ENCODE measurements at places on chromosomes 12 and 14.
A peak's percentile ranks its signal among the peaks of the same experiment; 100 is the strongest.

DNA sequence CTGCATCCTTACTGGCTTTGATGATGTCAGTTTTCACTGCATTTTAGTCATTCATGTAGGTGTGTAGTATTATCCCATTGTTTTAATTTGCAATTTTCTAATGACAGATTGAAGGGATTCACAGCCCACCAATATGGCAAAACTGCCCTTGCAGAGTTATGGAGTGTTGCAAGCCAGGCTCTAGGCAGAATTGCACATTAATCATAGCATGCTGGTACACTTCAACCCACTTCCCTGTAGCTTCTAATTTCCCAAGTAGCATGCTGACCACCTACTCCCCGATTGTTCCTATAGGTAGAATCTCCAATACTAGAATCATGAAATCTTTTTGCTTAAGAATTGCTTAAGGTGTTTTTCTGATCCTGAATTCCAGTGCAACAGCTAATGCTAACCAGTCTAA lies 5.2 kb upstream of the RNASE6 start:
- no peak for DNase-seq

DNA sequence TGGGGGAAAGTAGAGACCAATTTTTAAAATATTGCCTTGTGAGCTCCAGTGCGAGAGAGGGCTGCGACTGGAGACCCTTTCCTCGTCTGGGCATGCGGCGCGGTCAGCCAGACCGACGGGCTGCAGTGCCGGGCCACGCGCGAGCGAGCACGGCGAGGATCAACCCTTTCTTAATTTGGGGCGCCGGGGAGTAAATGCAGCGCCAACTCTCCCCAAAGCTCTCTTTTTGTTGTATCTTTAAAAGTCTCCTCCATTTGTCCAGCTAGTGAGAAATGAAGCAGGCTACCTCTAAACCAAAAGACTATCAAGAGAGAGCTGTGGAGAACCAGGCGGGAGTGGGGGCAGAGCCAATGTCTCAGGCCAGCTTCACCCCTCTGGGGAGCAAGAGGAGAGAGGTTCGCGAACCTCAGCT lies 1.4 kb downstream of the SIX1 start:
- no peak for DNase-seq

- DNase-seq, result peak; percentile 60
Observed at GRCh38 chr12:53500142-53500775, 824 bp upstream of the TARBP2 start.

DNA sequence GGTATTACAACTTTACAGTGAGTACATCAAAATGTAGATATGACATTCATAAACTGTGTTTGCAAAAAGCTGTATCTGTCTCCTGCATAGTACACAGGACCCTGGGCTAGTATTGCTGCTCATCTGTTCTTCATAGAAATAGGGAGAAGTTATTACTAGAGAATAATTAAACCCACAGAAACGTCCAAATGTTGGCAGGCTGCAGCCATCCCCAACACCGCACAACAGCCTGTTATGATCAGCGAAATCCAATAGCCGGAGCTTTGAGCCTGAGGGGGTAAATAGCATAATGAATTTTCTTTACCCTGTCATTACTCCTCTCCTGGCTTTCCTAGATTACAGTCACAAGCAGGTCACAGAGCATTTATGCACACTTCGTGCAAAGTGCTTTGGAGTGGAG lies 178.0 kb downstream of the DACT1 start:
- DNase-seq, result peak; percentile 82

GRCh38 chr12:92019491-92020277 lies 126.0 kb downstream of the BTG1 start:
- no peak for DNase-seq
